NCI-H1417 (cell line): ENCODE measurements at places on chromosomes 11 and 22.
A peak's percentile ranks its signal among the peaks of the same experiment; 100 is the strongest.

- DNase-seq: no peak
Measured at GRCh38 chr11:76288166-76288980, 82.1 kb upstream of the WNT11 start.

GRCh38 chr11:62726156-62726914 is 922 bp downstream of the HNRNPUL2 start:
- DNase-seq: no peak

DNA sequence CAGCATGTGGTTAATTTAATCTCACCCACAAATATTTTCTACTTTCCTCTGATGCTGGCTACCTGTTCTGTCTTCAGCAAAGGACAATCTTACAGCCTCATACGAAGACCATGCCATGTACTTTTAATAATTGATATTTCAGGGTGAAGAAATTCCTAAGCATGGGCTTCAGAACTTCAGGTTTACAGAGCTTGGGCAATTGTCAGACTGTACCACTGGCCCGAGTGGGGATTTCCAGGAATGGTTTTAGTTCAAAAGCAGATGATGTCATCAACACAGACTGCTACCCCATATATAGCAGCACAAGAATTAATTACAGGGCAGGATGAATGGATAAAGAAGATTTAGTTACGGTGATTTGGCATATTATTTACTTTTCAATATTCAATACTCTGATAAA is 171.8 kb downstream of the ETS1 start:
- no peak for DNase-seq

DNA sequence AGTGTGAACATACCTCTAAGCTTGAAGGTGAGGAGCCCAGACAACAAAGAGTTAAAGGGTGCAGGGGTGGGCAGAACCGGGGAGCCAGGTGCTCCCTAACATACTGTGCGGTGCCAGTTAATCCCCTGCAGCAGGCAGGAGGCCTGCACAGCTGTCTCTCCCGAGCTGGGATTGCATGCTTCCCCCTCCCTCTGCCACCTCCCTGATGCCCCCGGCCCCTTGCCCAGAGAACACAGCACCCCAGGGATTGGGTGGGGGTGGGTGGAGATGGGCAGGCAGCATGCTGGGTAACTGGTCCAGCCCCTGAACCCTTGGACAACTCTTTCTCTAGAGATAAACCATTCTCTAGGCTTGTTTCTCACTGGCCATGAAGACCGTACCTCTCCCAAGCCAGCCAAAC is 67.7 kb upstream of the MYOD1 start:
- no peak for DNase-seq

GRCh38 chr11:59226396-59226795 is 13.7 kb upstream of the MPEG1 start:
- DNase-seq: no peak

GRCh38 chr11:120759046-120759445 is 247.5 kb downstream of the GRIK4 start:
- DNase-seq: no peak

DNA sequence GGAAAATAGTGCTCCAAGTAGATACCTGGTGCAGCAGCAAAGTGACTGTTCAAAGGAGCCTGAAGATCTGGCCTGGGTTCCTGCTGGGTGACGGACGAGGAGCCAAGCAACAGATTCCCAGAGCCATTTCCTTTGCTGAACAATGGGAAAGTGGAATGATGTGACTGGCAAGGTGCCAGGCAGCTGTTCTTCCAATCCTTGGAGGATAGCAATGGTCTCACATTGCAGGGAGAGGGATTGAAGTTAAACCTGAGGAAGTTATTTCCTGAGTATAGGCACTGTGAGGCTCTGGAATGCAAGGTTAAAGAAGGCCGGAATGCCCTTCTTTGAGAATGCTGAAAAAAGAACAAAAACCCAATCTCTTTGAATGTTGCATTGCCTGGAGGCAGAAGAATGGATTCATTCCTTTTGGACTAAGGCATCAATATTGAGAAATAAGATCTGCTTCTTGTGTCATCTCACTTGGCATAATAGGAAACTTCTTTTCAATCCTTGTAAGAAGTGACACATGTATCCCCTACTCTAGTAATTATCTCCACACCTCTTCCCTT is 223.8 kb downstream of the BLID start:
- no peak for DNase-seq

GRCh38 chr22:43885786-43886185 is 6.0 kb downstream of the PNPLA5 start:
- DNase-seq: no peak

DNA sequence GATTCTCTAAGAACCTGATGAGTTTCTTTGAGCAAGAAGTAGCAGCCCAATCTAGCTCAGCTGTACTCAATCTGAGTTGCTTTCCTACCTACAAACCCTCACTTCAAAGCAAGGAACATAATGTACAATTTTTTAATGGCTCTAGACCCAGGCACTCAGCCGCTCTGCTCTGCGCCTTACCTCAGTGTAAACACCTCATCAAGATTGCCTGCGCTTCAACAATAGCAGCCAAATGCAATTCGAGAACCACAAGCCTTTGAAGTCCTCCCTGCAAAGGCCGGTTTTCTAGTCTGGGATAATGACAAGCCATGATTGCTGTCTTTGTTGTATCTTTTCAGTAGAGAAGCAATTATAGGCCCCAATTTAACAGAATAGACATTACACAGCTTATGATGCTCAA is 38.0 kb downstream of the JHY start:
- peak; percentile 83 for DNase-seq

- DNase-seq: no peak
Measured at GRCh38 chr11:67409261-67409666, 5.4 kb downstream of the TBC1D10C start.

- peak; percentile 42 for DNase-seq
Measured at GRCh38 chr11:85299258-85299942, 327.7 kb downstream of the DLG2 start.

DNA sequence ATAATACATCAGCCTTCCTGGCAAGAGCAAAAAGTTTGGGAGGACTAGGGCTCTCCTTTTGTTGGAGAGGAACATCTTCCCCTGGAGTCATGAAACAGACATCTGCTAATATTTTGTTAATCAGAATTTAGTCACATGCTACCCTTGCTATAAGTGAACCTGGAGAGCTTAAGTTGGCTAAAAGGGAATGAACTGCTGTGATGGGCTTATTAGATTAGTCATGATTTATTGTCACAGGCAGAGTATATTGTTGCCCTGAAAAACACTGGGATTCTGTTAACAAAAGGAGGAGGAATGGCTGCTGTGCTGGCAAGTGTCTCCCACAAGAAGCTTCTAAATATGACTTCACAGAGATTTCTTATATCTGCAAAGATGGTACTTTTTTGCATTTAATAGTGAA is 16.0 kb downstream of the TCP11L1 start:
- no peak for DNase-seq

DNA sequence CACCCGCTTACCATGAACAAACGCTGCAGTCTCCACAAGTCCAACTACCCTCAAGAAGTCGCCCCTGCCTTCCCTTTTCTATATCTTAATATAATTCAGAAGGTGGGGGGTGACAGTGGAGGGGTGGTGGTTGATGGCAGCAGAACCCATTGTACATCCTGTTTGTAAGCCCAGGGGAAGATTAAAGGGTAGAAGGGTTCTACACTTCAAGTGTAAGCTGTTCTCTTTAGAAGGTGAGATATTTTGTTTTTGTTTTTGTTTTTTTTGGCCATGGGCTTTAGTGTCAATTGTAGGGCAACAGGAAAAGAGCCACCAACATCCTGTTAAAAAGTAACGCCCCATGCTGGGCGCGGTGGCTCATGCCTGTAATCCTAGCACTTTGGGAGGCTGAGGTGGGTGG is 34.9 kb upstream of the RRAS2 start:
- DNase-seq: no peak

- DNase-seq: no peak
Measured at GRCh38 chr11:44755556-44756523, 29.1 kb downstream of the TSPAN18 start.

DNA sequence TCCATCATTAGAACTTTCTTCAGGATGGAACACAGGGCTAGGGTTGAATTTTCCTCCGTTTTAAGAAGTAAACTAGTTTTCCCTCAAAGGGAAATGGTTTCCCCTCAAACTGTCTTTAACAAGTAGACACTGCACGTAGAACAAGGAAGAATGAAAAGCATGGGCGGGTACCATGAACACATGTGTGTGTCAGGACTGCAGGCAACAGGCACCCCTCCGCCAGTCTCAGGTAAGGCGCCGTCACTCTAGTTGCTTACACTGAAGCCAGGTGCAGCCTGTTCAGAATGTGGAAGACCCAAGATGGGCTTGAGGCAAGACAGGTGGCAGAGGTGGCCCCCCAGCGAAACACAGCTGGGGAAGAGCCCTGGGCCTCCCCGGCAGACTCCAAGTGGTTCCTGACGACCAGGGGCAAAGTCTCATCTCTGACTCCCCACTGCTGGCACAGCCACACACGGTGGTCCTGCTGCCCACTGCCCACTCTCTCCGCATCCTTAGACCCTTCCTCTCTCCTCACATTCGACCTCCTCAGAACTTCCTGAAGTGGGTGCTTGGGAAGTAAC is 25.4 kb upstream of the MOB2 start:
- DNase-seq: no peak
